ENCODE measurements at places on chromosomes 2 and 18.

DNA sequence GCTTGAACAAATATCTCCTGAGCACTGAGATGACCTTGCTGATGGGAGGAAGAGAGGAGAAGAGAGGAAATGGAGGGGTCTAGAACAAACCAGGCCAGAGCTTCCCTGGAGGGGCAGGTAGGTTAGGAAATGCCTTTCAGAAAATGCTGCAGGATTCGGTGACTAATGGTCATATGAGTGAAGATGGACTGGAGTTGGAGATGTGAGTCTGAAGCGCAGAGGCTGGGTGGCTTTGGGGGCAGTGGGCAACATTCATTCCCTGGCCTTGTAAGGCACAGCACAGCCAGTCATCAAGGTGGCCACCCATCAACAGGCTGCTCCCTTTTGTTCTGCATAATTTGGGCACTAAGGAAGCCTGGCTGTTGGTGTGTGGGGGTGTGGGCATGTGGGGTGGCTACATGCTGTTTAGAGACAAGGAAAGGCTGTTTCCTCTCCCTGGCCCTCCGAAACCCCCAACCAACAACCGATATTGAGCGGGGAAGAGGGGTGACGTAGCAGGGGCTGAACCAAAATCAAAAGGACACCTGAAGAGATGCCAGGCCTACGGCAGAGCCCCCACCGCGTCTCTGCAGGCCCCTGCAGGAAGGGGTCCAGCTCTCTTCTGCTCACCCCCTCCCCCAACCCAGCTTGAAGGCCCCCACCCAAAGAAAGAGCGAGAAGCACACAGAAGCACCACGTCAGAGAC, 1.5 kb downstream of the SLC30A3 start:
- DNase-seq: no peak

DNA sequence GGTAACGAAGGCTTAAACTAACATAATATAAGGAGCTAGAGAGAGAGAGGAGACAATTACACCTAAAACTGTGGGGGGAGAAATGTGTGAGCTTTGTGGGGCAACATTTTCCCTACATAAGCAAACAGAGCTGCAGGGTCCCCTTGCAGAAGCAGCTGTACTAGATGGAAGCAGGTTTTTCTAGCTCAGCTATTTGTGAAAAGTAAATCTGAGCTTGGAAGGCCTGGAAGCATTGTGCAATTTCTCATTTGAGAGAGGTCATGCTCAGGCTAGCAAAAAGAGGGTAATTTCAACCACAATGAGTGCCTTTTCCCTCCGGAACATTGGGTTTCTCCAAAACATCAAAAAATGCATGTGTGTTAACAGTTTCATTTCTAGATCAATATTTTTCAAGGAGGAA, 130.0 kb downstream of the ARL4C start:
- DNase-seq: no peak

DNA sequence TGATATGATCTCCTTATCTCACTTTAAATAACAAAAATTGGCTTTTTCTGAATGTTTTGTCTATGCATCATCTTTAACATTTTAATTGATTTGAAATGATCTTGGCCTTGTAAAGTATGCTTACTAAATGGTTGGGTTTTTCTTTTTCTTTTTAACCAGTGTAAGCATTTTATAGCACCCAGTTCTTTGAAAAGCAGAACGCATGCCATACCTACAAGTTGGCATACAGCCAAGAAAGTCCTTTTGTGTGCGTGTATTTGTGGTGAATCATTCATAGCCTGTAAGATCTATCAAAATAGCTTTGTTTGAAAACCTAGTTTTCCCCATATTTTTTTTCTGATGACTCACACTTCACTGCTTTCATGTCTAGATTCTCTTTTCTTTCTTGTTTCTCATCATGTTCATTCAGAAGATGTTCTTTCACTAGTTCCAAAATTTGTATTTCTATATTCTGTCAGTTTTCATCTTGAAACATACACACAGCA, 4.1 kb upstream of the VRK2 start:
- DNase-seq: peak; percentile 88

GRCh38 chr18:59293317-59293716, 20.1 kb upstream of the RAX start:
- DNase-seq: no peak

- DNase-seq: no peak
Observed at GRCh38 chr2:196399722-196400691, 228.6 kb upstream of the STK17B start.

DNA sequence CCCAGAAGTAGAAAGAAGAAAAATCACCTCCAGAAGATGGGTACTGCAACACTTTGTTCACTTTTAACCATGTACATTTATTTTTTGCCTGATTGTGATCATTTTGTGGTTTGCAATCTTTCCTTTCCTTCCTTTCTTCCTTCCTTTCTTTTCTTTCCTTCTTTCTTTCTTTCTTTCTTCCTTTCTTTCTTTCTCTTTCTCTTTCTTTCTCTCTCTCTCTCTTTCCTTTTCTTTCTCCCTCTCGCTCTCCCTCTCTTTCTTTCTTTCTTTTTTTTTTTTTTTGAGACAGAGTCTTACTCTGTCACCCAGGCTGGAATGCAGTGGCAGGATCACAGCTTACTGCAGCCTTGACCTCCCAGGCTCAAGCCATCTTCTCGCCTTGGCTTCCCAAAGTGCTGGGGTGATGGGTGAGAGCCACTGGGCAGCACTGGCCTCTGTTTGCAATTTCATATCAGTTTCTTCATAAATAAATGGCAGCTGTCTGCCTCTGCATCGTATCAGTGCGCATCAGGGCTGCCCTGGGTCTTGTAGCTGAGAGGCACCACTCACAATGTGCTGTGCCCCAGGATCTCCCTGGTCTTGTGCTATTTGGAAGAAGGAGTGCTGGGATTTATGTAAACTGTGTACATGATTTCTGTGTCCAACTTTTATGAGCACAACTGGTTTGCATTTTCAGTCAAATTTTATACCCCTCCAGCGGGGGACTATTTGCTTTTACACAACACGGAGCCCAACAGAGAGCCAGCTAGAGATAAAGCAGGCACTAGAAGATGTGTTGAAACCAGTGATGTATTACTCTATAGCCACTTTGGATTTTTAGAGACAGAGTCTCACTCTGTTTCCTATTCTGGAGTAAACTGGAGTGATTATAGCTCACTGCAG, 6.9 kb upstream of the LIMS2 start:
- DNase-seq: no peak

- DNase-seq: no peak
Observed at GRCh38 chr2:1648241-1649102, 95.8 kb downstream of the PXDN start.

DNA sequence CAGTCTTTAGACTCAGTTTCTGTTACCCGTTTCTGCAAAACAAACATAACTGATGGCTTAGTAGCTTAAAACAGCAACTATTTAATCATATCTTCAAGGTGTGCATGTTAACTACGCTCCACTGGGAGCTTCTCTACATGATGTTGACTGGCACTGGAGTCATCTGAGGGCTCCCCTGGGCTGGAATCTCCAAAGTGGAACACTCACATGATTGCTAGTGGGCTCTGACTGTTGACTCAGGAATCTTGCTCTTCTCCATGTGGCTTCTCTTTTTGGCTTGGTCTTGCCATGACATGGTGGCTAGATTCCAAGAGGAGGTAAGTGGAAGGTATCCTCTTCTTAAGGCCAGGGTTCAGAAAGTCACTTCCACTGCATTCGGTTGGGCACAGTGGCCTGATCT, 160.8 kb downstream of the PMAIP1 start:
- DNase-seq: peak; percentile 50

DNA sequence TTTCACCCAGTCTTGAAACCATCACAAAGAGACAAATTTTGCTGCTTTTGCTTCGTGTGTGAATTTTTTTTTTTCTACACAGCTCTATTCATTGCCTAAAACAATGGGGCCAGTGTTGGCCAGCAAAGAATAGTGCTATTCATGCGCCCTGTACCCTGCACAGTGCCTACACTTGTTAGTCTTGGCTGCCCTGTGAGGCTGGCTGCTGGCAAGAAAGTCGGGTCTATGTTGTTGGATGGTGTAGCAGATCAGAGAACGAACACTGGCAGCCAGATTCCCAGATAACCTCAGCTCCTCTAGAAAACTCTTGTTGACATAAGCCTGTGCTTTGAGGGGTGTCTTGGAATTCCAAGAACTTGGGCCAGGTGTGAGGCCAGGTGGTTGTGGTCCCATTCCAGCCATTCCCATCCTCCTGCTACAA, 455.7 kb upstream of the TCF4 start:
- no peak for DNase-seq

GRCh38 chr2:5959836-5960820, 267.9 kb downstream of the SOX11 start:
- no peak for DNase-seq

- no peak for DNase-seq
Observed at GRCh38 chr2:121049950-121050585, 234.9 kb downstream of the TFCP2L1 start.

- no peak for DNase-seq
Observed at GRCh38 chr2:26613241-26614215, 27.6 kb downstream of the CIB4 start.

DNA sequence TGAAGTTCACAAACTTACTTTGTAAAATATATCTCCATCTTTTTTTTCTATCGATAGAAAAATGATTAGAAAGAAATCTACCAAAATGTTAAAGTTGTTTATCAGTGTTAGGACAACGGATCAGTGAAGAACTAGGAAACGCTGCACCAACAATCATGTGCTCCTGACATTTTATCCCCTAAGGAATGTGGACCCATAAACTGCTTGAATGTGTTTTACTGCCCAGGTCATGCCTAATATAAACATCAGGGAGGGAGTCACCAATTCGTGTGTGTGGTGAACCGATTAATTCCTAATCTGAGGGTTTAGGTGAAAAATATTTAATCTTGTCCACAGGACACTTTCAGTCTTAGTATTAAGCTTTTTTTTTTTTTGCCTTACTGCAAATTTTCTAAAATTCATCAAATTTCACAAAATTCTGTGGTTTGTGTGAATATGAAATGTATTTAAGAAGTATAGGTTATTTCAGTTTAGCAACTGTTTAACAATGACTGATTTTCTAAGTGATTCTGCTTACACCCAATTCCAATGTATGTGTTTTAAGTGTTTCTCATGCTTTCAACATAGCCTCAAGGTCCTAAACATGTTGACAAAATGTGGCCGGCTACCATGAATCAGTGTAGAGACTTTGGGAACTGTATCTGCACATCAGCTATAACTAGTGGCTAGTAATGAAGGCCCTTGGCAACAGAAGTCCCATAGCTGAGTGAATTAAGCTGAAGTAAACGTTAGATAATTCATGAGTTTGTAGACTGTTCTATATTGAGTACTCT, 11.1 kb upstream of the KIDINS220 start:
- DNase-seq: no peak

DNA sequence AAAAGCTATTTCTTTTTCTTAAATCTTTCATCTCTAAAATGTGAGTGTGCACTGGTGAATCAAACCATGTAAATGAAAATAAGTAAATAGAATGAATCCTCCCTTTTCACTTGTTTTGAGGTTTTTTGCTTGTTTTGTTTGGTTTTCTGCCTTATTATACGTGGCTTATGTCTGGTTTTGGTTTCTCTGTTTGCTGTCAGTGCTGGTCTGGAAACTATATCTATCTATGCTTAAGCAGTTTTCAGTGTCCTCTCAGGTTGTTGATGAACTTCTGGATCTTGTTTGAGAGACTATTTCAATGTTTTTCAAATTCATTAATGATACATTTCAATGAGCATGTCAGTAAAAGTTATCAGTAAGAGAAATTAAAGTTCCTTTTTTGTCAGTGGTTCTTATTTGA, 48.1 kb upstream of the TNFRSF11A start:
- DNase-seq: no peak

DNA sequence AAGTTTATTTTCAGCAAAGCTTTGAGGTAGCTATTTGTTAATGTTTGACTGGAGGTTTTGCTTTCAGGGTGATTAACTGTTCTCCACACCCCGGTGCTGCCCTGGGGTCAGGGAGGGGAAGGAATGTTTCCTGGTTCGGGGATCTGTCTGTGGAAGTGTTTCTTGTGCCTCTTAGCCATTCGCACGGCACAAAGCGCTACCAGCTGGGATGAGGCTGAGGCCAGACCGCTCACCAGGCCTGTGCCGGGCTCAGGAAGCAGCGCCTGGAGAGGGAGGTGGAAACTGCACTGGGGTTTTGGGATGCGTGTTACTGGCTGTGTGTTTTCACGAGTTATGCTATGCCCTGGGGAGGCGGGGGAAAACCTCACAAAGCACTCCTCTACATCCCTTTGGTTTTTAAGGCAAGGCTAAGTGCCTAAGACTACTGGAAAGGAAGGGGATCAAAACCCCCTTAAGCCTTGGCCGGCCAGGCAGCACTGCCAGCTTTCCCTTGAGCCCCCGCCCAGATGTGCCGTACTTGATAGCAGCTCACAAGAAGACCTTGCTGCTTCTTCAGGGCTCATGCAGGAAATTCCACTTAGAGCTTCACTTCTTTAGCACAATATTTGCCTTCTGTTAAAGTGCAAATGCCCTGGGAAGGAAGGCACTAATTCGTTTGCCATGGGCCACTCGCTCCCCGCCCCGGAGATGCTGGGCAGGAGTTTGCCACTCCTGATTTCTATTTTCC, 65.7 kb upstream of the CNGA3 start:
- DNase-seq: peak; percentile 84

- peak; percentile 55 for DNase-seq
Observed at GRCh38 chr2:113136828-113137775, 9.7 kb downstream of the IL1RN start.

GRCh38 chr2:113060396-113060795, 1.4 kb downstream of the IL36RN start:
- DNase-seq: no peak

DNA sequence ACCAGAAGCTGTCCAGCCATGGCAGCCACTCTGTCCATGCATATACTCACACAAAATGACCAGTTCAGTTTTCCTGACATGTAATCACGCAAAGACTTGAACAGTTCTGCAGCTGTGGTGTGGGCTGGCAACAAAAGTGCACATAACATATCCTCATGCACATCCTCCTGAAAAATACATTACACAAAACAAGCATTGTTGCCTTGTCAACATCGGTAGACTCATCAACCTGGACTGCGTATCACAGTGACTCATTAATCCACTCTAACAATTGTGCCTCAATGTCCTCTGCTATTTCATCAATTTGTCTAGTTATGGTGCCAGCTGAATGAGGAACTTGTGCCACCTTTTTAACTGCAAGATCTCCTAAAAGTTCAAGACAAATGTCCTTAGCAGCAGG, 19.5 kb downstream of the RBKS start:
- no peak for DNase-seq

DNA sequence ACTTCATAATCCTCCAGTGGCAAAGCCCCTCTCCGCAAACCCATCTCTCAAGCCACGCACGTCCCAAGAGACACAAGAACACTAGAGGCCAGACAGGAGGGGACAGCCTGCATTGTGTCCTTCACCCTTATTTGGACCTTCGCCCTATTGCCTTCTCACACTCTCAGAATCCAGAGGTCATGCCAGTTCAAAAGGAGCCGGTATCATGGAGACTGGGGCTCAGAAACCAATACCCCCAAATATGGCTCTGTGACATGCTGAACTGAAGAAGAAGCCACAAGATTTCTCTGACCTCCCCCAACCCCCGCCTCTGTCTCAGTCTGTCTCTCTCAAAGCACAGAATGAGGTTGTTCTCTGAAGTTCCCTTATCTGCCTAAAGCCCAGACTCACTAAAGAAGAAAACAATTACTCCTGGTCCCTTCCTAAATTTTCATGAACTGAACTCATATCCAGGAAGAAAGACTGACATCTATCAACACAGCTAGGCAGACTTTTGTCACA, 19.2 kb upstream of the SPATA3 start:
- DNase-seq: no peak

GRCh38 chr2:99725820-99726219, 236.0 kb upstream of the REV1 start:
- peak; percentile 19 for DNase-seq
